ENCODE measurements at places on chromosomes 7 and 10.

DNA sequence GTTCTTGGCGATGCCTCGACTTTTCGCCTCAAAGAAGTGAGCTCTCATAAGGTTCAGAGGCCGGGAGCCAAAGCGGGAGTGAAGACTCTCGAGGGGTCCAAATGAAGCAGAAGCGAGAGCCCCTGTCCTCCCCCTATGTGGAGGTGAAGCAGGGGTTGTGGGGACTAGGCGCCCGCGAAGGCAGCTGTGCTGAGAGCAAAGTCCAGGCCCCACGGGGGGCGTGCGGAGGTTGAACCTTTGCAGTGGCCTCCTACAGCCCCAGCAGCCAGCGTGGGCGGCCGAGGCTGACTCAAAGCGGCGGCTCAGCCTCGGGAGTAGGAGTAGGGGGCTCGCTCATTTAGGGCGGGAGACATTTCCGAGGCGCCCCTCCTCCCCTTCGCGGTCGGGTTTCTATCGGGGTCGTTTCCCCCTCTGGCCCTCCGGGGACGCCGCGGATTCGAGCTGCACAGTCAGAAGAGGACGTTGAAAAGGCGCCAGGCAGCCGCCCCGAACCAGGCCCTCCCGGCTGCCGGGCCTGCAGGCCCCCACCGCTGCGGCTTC, 553 bp upstream of the ADD3 start:
- peaks cover 9% of the 10 kb centered on the region for H3K4me1 ChIP-seq
- H3K36me3 ChIP-seq = no peaks in the 10 kb centered on the region
- H3K27me3 ChIP-seq = no peaks in the 10 kb centered on the region
- DNase-seq = peak; percentile 47
- H3K27ac ChIP-seq = peak overlapping the region; percentile 39
- H3K4me3 ChIP-seq = peak overlapping the region; percentile 44

GRCh38 chr10:120950051-120950561, 98.9 kb downstream of the WDR11 start:
- H3K36me3 ChIP-seq = no peaks in the 10 kb centered on the region
- peaks cover 3% of the 10 kb centered on the region for H3K4me1 ChIP-seq
- no peak overlapping the region for H3K27ac ChIP-seq
- H3K4me3 ChIP-seq = no peak overlapping the region
- no peaks in the 10 kb centered on the region for H3K27me3 ChIP-seq

DNA sequence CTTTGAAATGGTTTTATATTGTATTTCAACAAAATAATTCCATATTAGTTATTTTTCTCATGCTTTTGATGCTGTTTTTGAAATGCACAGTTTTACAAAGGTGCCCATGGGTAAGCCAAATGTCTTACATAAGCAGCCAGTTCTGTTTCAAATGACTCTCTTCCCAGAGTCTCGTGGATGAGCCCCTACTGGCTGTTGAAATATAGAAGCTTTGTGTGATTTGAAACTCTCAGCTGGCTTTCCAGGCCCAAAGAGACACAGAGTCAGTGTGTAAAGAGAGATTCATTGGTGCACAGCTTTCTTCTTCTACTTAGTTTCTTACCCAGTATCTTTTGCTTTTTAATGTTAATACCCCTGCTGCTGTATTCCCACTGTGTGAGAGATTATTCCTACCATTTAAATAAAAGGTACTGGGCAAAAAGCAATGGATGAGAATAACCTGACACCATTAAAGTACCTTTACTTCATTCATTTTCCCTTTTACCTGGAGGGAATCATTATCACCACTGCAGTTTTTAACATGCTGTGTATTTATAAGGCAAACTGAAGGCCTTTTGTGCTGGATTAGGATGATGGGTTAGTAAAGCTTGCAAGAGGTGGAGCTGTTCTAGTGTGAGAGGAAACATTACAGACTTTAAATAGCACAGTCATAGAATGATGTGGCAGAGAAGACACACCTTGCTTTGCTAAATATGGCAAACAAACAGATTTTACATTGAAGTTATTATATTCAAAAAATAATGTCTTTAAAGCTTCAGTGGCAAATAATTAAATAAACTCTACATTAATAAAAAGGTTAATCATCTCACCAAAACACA, 415.1 kb downstream of the THSD7A start:
- no peaks in the 10 kb centered on the region for H3K27me3 ChIP-seq
- H3K4me3 ChIP-seq = no peak overlapping the region
- no peak for DNase-seq
- no peaks in the 10 kb centered on the region for H3K36me3 ChIP-seq
- H3K27ac ChIP-seq = no peak overlapping the region

DNA sequence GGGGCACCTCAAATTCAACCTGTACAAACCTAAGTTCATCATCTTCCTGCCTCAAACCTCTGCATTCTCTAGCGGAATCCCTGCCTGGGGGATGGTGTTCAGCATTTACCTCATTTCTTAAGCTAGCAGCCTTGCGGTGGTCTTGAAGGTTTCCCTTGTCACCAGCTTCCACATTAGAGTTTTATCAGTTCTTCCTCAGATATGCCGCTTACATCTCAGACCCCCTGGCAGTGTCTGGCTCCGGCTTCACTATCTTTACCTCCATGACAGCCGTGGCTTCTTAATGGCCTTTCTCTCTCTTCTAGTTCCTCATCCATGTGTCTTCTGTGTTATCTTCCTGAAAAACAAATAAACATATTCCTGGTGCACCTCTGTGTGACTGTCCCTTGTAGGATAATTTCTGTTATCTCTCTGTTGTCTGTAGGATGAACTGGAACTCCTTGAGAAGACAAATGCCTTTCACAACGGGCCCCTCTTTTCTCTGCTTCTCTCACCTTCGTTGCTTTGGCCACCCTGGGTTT, 101.1 kb upstream of the BMPER start:
- H3K4me1 ChIP-seq = peaks cover 16% of the 10 kb centered on the region
- no peak overlapping the region for H3K4me3 ChIP-seq
- peak overlapping the region; percentile 72 for H3K27ac ChIP-seq

- no peak for DNase-seq
- no peaks in the 10 kb centered on the region for H3K27me3 ChIP-seq
- no peaks in the 10 kb centered on the region for H3K36me3 ChIP-seq
- H3K4me1 ChIP-seq = no peaks in the 10 kb centered on the region
Measured at GRCh38 chr7:3158341-3158760, 114.7 kb upstream of the CARD11 start.

DNA sequence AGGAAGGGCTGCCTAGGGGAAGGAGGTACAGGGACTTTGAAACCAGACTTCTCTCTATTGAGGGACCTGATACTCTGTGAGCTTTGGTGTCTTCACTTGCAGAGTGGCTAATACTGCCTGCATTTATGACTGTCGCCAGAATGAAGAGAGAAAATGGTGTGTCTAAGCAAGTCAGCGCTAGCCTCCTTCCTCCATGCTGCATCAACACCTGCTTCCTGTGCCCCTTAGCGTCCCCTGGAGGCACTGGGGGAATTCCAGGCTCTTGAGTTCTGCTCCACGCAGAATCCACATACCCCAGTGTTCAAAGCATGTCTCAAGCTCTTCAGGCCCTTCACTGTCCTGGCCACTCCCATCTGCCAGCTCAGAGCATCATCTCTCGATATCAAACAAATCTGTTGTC, 140.5 kb downstream of the PKD1L1 start:
- no peak overlapping the region for H3K27ac ChIP-seq
- H3K4me3 ChIP-seq = no peak overlapping the region
- peak; percentile 57 for DNase-seq
- no peaks in the 10 kb centered on the region for H3K4me1 ChIP-seq
- no peaks in the 10 kb centered on the region for H3K36me3 ChIP-seq

Data from mesendoderm (in vitro differentiated cells).